ENCODE measurements at places on chromosomes 7 and 10.

- no peak for DNase-seq
Observed at GRCh38 chr10:125859128-125859817, 21.8 kb downstream of the DHX32 start.

- no peak for DNase-seq
Observed at GRCh38 chr10:680745-681144, 8.7 kb downstream of the DIP2C start.

- no peak for DNase-seq
Observed at GRCh38 chr10:29748109-29748650, 113.4 kb upstream of the SVIL start.

- DNase-seq: no peak
Observed at GRCh38 chr10:44618910-44619309, 234.0 kb upstream of the CXCL12 start.

DNA sequence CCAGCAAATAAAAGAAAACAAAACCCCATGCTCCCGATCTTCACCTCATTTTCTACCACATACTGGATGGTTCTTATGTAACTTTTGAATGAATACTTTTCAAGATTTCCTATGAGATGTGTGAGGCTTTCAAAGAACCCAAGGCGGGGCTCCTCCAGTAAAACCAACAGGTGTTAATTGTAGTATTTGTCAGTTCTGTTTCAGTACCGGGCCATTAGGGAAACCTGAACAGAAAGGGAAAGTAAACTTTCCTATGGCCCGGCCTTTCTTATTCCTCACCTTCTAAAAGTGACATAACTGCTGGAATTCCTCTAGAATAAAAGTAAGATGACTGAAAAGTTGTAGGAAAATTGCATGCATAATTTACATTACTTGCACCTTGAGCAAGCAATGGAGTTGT, 672.9 kb downstream of the MAGI2 start:
- no peak for DNase-seq

GRCh38 chr10:3877211-3878000, 92.4 kb upstream of the KLF6 start:
- no peak for DNase-seq

- DNase-seq: no peak
Observed at GRCh38 chr10:97157578-97158095, 28.1 kb downstream of the SLIT1 start.

GRCh38 chr7:75711076-75711475, 27.7 kb downstream of the HIP1 start:
- no peak for DNase-seq

DNA sequence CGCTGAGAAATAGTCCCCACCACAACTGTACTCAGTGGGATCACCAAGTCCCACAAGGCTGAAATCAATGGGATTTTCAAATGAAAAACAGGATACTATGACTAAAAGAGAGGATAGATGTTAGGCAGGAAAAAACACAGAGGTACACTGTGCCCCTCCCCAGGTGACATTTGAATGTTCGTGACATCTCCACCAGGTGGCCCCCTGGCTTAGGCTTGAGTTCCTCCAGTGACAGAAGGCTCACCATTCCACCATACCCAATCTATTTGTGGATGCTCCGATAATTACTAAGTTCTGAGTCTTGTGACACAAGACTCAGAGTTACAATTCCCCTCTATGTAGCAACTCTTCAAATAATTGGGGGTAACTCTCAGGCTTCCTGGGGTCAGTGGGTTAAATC, 77.5 kb upstream of the KCNMA1 start:
- no peak for DNase-seq

GRCh38 chr10:118369641-118370205, 27.6 kb upstream of the FAM204A start:
- no peak for DNase-seq

DNA sequence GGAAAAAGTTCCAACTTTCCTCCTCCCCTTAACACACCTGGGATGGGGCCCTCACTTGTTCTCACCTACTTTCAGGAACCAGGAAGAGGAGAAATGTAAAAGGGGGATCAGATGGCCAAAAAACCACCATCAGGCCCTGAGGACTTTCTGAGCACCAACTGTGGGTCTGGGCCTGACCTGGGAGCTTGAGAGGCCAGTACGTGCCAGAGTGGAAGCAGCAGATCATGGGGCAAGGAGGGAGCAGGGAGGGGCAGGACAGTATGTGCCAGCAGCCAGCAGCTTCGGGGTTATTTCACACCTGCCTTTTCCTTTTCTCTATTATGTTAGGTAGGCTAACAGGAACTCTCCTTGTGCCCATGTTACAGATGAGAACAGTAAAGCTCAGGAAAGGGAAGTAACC, 118.8 kb upstream of the UNC5B start:
- no peak for DNase-seq

- DNase-seq: no peak
Observed at GRCh38 chr10:103498936-103499638, 5.6 kb downstream of the NEURL1 start.

DNA sequence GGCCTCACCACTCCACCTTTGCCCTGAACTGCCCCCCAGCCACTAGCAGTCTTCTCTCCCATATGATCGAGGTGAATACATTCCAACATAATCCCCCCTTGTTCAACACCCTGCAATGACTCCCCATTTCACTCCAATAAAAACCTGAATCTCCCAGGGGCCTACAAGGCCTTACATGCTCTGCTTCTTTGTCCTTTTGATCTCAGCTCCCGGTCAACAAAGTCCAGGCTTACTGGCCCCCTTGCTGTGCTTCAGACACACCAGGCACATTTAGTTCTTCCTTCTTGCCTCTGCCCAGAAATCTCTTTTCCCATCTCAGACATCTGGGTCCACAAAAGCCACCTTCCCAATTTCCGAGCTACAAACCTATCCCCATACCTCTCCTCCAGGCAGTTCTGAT, 14.0 kb downstream of the MET start:
- DNase-seq: no peak

DNA sequence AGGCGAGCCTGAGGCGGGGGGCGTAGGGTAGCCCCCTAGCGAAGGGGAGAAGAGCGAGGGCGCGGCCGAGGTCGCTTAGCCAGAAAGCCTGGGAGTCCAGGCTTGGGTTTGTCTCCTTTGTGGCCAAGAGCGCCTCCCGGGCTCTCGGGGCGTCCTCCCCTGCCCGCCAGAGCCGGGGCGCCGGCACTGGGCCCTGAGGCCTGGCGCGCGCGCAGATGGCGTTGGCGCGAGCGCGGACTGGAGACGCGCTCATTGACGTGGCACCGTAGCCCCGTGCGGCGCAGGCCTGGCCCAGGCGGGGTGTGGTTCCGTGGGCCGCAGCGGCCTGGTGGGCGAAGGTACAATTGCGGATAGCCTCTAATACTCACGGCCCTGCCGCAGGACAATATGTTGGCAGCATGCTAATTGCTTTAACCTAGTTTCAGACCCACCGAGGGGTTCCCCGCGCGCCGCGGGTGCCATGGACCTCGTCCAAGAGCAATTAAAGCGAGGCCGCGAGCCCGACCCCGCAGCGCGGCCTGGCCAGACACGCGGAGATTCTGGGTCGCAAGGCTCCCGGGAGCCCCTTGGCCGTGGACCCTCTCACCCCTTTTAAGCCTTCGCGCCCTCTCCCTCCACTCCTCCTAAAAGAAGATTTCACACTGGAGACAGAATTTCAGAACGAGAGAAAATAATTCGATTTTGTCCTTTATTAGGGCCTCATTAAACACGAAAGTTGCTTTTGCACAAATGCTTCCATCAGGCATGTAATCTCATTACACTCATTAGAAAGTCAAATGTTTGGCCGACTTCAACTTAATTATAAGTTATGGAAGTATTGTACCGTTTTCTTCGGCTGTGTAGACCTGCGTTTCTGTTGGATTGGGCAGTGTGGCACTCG, 3.1 kb downstream of the PTF1A start:
- no peak for DNase-seq

GRCh38 chr10:83724471-83725241, 414.7 kb upstream of the GHITM start:
- no peak for DNase-seq

- DNase-seq: no peak
Observed at GRCh38 chr7:68246189-68246633, 1249.6 kb downstream of the TYW1 start.

DNA sequence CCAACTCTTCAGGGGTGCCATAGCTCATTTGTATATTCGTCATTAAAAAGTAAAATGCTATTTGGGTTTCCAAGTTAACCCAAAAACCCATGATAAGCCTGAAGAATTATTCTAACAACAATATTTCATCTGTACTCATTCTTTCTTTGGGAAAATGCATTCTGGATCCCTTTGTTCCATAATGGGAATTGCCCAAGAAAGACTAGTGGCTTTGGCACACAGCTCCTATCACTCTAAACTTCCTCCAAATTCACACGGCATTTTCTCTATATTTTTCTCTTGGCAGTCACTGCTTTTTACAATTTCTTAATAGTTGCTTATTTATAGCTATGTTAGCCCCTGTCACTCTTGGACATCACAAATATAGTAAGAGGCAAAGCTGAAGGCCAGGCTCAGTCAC, 29.1 kb downstream of the CHCHD3 start:
- DNase-seq: no peak

- DNase-seq: no peak
Observed at GRCh38 chr10:127210936-127211466, 14.6 kb upstream of the INSYN2A start.

- DNase-seq: no peak
Observed at GRCh38 chr7:3464900-3465622, 164.0 kb downstream of the SDK1 start.

- DNase-seq: no peak
Observed at GRCh38 chr7:121448429-121448828, 52.3 kb upstream of the FAM3C start.

DNA sequence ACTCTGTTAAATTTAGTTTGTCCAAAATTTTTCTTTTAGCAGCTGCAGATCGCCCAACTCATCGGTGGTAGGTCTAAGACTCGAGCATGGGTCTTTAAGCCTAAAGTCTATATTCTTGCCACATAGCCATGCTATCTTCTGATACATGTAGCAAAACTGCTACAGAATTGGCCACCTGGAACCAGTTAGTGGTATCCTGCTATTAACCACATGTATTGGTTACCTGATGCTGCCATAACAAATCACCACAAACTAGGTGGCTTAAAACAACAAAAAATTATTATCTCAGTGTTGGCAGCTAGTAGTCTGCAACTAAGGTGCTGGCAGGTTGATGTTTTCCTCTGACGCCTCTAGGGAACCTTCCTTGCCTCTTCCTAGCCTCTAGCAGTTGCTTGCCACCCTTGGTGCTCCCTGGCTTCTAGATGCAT, 96.7 kb upstream of the PIK3CG start:
- no peak for DNase-seq

GRCh38 chr7:8303904-8304528, 42.0 kb upstream of the ICA1 start:
- DNase-seq: no peak

DNA sequence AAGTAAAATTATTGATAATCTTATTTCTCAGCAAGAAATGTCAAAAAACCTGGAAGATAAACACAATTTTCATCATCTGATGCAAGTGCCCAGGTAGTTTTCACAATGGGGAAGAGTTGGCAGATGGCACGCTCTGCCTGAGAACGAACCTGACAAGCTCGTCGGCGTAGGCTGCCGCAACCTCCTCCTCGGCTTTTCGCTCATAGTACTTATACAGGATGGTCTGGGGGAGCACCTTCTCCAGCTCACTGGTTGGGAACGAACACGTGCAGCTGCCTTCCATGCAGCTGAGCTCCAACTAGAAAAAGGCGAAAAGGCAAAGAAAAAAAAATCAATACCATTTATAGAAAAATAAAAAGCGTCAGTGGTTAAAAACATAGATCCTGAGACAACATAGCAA, 68.9 kb downstream of the RNF216 start:
- DNase-seq: no peak

DNA sequence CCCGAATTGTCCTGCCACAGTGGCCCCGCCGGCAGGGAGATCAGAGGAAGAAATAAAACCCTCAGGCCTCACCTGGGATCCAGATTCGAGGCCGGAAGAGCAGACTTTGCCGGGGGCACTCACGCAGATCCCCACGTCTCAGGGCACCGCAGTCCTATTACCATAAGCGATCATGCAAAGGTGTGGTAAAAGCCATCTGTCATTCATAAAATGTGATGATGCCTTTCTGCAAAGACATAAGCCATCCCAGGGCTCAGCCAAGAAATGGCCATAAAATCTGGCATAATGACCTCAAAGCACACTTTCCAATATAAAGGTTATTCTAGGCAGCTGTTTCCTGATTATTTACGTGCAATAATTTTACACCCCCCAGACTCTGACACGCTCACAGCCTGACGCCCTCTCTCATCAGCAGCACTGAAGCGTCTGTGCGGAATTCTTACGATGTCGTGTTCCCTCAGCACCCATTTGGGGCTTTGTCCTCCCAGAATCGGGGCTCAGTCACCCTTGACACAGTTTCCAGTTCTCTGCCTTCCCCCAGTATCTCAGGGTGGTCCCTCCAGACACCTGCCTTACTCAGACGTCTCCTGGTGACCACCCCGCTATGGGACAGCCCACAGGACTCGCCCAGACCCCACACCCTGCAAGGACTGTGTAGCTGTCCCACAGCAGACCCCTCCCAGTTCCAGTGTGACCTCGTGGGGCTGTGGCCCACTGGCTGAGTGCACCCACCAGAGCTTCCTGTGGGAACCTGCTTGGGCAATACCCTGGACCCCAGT, 74.3 kb upstream of the FAM20C start:
- DNase-seq: no peak

- no peak for DNase-seq
Observed at GRCh38 chr10:117514971-117515370, 27.6 kb upstream of the EMX2 start.

- DNase-seq: no peak
Observed at GRCh38 chr10:1809139-1809741, 71.9 kb upstream of the ADARB2 start.

DNA sequence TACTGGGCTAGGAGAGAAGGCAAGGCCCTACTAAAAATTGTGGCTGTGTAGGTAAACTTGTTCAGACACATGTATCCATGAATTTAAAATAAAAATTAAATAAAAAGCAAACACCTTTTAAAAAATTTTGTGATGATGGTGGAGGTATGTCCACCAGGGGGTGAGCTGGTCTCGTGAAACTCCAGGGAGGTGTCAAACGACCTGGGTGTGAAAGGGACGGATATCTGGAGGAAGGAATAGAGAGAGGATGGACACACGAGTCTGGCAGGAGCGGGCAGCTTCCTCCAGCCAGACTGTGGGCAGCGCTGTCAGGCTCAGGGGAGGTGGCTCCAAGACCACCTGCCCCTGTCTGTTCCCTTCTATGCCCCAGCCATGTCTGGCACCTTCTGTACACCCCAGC, 34.8 kb upstream of the DMBT1 start:
- no peak for DNase-seq

DNA sequence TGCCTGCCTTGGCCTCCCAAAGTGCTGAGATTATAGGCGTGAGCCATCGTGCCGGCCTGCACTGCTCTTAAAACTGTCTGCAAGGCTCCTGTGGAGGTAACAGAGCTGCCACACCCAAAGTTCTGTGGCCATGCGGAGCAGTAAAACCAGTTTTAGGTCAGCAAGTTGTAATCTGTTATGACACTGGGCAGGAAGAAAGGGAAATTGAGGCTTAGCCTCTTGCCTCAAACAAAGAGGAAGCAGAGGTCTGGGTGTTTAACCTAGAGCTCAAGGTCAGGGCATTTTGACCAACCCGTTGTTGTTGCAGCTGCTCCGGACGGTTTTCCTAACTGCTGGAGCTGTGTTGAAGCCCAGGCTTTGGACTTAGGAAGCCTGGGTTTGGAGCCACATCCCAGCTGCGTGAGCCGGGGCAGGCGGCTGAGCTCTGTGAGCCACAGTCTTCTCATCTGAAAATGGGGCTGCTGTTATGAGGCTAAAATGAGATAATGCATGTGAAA, 7.4 kb upstream of the RRP12 start:
- DNase-seq: no peak
